ENCODE measurements at places on chromosomes 3 and 15.

DNA sequence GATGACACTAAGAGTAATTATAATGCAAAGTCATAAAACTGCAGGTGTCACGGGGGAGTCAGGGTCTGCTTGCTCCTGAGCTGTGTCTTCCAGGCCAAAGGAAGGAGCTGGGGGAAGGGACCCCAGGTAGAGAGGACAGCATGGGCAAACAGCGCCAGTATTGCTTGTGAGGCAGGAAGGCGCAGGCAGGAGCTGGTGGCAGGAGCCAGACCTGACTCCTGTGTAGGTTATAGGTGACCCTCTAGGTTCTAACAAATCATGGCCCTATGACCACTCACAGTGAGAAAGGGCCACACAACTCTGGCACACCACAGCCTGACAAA is 1.9 kb downstream of the CISH start:
- no peak for DNase-seq

- DNase-seq: no peak
Observed at GRCh38 chr3:59802045-59802444, 752.2 kb upstream of the CFAP20DC start.

DNA sequence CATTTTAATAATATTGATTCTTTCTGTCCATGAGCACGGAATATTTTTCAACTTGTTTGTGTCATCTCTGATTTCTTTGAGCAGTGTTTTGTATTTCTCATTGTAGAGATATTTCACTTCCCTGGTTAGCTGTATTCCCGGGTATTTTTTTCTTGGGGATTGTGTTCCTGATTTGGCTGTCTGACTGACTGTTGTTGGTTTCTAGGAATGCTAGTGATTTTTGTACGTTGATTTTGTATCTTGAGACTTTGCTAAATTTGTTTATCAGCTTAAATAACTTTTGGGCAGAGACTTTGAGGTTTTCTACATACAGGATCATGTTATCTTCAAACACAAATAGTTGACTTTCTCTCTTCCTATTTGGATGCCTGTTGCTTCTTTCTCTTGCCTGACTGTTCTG is 418.8 kb upstream of the ALCAM start:
- DNase-seq: no peak

- DNase-seq: no peak
Observed at GRCh38 chr3:71355862-71356261, 227.7 kb downstream of the FOXP1 start.

- no peak for DNase-seq
Observed at GRCh38 chr3:112974894-112975293, at the start of gene CD200R1. Gene CD200R1, minus strand, starts transcription at chr3:112975103. Its CDS starts 246 bp downstream, at chr3:112974857.

DNA sequence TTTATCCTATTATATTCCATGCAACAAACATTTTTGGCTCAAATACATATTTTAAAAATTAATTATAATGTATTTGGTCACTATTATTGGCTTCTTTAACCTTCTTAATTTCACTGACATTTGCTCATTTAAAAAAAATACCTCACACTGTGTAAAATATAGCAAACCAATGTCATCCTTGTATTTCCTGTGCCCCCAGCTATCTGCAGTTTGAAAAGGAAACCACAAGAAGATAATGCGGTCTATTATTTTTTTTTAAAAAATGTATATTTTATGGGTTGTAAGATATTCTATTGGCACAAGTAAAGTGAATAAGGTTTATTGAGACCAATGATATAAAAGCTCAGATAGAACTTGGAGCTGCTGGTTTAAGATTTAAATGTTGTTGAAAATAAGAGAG is 904.2 kb downstream of the SI start:
- no peak for DNase-seq

GRCh38 chr3:46154311-46154710 is 53.8 kb downstream of the CCR1 start:
- DNase-seq: no peak

DNA sequence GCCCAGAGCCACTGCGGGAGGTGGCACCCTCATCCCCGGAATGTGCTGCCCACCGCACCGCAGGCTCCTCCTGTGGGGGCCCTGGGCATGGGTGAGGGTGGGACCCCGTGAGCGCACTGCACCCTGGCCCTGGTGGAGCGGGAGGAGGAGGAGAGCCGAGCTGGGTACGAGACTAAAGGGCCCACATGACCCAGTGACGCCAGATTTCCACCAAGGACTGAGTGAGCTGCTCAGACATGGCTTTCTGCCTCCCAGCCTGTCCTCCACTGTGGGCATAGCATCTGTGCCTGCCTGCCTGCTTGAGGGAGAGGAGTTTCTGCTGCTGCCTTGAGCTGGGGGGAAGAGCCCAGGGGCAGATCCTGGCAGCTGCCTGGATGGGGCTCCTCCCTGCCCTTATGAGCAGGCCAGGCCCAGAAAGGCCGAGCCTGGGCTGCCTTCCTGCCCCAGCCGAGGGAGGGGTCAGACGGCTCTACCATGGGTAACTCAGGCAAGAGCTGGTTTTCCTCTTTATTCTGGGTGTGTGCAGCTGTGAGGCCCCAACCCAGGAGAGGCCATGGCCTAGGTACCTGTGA is 88.4 kb downstream of the VGLL4 start:
- no peak for DNase-seq

DNA sequence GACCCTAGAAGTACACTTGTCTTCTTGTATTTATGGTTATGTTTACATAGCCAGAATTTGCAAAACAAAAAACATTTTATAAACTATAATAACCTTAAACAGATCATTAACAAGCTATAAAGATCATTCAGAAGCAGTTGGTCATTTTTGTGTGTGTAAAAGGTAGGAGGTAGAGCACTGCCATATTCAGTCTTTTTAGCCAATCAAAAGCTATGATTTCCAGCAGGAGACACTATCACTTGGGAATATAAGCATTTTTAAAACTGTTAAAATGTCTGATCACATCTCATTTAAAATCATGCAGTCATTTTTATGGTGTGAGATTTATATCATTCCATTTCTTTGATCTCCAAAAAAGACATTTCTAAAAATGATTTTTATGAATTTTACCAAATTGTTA is 42.6 kb upstream of the ATP2C1 start:
- DNase-seq: no peak

DNA sequence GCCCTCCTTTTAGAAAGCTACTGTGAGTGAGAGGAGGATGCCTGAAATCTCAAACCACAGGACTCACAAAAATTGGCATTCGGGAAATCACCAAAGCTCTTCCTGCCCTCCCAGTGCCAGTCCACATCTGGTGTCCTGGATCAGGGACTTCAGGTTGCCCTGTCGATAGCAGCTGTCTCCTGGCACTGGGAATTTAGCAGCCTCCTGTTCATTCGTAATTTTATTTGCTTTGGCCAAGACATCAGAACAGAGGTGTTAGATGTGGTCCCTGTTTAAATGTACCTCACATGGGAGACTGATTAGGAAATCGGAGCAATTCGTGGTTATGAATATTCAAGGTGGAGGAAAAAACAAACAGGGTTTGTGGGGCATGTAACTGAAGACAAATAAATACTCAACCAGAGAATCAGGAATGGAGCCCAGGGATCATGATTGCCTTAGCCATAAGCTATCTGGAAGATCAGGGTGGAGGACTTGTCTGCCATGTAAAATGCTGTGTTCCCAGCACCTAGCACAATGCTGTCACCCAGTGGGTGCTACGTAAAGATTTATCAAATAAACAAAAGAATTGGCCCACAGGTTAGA is 265.2 kb upstream of the PROK2 start:
- DNase-seq: no peak

- DNase-seq: no peak
Observed at GRCh38 chr15:100902436-100903167, 16.6 kb upstream of the LRRK1 start.

DNA sequence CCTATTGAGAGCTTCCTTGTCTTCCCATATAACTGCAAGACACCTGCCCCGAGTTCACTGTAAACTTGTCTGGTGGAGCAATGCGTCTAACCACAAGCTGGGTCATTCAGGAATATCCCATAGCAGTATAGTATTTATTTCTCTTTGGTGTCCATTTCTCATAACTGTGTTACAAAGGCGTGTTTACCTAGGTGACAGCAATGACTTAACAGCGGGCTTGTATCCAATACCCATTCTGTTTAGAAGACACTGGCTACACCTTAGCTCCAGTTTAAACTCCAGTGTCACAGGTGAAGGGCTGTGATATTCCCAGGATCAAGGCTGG is 24.3 kb downstream of the ATP10A start:
- no peak for DNase-seq

DNA sequence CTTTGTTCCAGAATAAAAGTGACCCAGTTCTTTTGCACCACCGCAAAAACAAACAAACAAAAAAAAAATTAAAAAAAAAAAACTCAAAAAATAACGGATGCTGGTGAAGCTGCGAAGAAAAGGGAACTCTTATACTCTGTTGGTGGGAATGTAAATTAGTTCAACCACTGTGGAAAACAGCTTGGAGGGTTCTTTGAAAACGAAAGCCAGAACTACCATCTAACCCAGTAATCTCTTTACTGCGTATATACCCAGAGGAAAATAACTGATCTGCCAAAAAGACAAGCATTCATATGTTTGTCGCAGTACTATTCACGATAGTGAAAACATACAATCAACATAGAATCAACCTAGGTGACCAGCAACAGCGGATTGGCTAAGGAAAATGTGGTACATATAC is 298.9 kb upstream of the CBLB start:
- DNase-seq: no peak

- DNase-seq: no peak
Observed at GRCh38 chr15:69042531-69042930, 28.0 kb downstream of the NOX5 start.

- DNase-seq: no peak
Observed at GRCh38 chr3:133377396-133377795, 22.5 kb upstream of the BFSP2 start.

DNA sequence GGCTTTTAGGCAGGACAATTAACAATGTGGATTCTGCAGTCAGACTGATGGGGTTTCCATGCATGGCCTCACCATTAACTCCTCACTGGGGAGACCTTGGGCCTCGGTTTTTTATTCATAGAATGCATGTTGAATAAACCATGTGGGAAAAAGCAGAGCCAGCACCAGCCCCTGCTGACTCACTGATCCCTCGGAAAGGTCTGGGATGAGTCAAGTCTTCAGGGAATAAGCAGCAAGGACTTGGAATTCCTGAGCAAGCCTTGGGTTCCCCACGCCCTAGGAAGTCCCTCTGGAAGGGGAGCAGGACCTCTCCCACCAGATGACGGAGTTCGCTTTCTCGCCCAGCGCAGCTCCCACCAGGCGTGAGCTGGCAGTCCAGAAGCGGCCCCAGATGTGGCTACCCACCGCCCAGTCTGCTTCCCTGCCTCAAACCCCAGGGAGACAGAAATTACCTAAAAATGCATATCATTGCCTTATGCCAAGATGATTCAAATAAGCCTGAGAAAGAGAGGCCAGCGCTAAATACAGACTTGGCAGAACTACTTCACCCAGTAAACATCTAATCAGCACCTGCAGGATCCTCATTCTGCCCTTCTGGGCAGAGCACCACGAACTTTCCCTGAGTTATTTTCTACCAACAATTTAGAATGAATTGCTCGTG is 45.4 kb downstream of the BTD start:
- DNase-seq: no peak

DNA sequence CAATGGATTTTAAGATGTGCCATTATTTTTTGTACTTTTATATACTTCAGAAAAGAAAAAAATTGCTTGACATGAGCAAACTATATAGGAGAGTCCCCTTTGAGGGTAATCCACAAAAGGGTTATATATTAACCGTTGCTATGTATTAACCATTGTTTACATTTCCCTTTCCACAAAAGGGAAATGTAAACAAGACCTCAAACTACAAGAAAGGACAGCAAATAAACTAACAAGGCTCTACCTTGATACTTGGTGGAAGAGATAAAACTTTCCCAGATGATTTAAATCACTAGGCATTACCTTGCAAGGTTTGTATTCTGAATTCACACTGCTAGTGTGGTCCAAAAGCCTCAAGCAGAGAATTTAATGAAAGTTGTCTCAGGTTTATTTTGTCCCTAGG is 616.3 kb upstream of the BCHE start:
- DNase-seq: no peak

GRCh38 chr3:132554437-132554836 is 42.6 kb upstream of the ACKR4 start:
- DNase-seq: no peak

- no peak for DNase-seq
Observed at GRCh38 chr15:37009288-37009687, 91.1 kb downstream of the MEIS2 start.

DNA sequence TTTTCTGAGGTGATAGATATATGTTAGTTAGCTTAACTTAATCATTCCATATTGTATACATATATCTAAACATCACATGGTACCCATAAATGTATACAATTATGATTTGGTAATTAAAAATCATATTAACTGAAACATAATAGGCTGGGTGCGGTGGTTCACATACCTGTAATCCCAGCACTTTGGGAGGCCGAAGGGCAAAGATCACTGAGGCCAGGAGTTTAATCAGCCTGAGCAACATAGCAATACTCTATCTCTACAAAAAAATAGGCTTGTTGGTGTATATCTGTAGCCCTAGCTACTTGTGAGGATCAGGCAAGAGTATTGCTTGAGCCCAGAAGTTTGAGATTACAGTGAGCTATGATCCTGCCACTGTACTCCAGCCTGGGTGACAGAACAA is 20.9 kb downstream of the RAB7A start:
- no peak for DNase-seq

GRCh38 chr3:101998256-101998926 is 149.1 kb downstream of the NFKBIZ start:
- no peak for DNase-seq

DNA sequence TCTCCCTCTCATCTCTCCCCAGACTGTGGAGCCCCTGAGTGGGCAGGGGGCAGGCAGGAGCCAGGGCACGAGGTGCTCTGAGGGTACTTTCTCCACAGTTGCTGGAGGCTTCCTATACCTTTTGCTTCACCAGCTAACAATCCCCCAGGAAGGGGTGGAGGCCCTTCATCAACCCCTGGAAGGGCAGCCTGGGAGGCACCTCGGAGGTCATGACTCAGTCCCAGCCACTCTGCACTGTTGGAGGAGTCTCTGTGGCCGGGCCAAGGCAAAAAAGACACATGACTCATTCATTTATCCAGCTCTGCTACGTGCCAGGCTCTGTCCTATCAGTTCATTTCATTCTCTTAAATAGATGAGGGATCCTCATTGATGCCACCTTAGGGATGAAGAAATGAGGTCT is 15.6 kb upstream of the KY start:
- no peak for DNase-seq

- peak; percentile 73 for DNase-seq
Observed at GRCh38 chr3:169812332-169813235, at the start of the genes LRRC34 and LRRIQ4. Gene LRRC34, minus strand, starts transcription at chr3:169812904. Its CDS starts 356 bp downstream, at chr3:169812548. Gene LRRIQ4, plus strand, starts transcription at chr3:169812870. Its CDS starts 9,052 bp downstream, at chr3:169821922.

GRCh38 chr15:98772895-98773294 is 124.6 kb downstream of the IGF1R start:
- no peak for DNase-seq

- DNase-seq: peak; percentile 32
Observed at GRCh38 chr3:192772240-192772894, 45.0 kb upstream of the FGF12 start.
